Esophagus squamous epithelium (tissue), 5 donors: ENCODE measurements at places on chromosomes 4 and X.

DNA sequence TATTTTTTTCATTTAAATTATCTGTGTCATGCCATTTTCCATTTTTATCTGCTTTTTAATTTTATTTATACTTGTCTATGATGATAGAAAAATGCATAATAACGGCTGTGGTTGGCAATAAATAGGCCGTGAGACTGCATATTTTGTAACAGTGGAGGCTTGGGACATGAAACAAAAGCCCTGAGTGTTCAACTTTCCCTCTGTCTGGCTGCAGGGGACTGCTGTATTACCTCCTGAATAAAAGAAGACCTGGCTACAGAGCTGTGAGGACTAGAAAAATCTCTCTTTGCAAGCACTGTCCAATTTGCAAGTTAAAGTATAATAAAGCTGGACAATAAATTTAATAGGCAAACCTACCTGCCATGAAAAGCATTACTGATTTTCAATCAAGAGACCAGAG, 82.1 kb downstream of the MAGEB10 start:
- no peaks in the 10 kb centered on the region for H3K4me1 ChIP-seq
- no peak for DNase-seq
- no peaks in the 10 kb centered on the region for H3K27me3 ChIP-seq
- no peaks in the 10 kb centered on the region for H3K36me3 ChIP-seq
- H3K4me3 ChIP-seq, result no peak overlapping the region

DNA sequence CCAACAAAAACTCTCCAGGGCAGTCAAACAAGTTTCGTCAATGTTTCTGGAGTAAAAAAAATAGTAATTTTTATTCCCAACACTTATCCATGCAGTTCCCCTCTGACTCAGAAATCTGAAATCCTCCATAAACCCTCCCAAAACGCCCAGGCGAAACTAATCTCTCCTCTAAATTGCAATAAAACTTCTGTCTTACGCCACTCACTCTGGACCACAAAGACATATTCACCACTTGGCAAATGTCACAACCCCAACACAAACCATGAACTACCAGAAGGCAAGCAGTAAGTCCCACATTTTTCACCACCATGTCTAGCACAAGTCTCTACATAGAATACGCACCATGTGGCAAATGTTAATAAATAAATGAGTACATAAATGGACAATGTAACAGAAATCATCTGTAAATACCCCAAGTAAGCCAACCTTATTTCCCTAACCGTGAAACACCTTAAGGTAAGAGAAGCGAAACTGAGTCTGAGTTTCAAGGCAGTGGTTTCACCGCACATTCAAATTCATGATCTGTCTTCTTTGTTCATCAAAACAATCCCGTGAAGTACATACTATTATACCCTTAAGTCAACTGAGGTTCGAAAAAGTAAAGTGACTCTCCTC, 1.6 kb downstream of the PAPSS1 start:
- peak overlapping the region; percentile 87 for H3K4me3 ChIP-seq
- DNase-seq, result no peak
- no peaks in the 10 kb centered on the region for H3K36me3 ChIP-seq
- peak overlapping the region; percentile 91 for H3K27ac ChIP-seq
- H3K4me1 ChIP-seq, result peaks cover 42% of the 10 kb centered on the region

DNA sequence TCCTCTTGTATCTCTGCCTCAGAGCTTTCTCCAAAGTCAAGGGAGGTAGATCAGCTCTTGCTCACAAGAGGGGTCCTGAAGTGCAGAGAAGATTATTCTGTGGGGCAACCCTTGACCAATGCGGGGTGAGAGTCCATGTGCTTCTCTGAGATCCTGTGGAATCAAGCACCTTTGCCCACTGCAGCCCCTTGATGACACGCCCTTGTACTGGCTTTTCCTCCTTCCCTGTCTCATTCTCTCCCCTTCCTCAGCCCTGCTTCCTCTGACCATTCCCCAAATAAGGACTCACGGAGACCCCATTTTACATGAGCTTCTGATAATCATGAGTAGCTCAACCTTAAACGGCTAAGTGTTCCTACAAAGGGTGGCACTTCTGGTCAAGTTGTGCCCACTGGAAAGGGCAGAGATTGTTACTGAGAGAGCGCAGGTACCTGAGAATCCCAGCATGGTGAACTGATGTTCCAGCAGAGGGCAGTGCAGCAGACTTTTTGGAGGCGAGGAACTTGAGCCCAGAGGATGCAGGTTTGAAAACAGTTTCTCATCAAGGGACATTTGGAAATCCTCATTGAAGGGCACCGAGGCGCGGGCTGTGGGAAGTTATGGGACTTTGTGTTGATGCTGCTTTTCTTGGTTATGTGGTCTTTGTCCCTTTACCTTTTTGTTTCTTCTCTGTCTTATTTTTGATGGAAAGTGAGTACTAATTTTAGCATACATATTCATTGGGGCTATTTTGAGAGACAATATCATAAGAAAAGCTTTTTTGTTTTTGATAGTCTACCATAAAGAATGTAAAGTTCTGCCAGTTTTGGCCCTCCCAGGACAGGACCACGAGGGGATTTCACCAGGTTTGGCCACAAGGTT, 201.3 kb downstream of the RBM46 start:
- H3K27me3 ChIP-seq, result no peaks in the 10 kb centered on the region
- H3K4me3 ChIP-seq, result no peak overlapping the region
- no peak for DNase-seq

DNA sequence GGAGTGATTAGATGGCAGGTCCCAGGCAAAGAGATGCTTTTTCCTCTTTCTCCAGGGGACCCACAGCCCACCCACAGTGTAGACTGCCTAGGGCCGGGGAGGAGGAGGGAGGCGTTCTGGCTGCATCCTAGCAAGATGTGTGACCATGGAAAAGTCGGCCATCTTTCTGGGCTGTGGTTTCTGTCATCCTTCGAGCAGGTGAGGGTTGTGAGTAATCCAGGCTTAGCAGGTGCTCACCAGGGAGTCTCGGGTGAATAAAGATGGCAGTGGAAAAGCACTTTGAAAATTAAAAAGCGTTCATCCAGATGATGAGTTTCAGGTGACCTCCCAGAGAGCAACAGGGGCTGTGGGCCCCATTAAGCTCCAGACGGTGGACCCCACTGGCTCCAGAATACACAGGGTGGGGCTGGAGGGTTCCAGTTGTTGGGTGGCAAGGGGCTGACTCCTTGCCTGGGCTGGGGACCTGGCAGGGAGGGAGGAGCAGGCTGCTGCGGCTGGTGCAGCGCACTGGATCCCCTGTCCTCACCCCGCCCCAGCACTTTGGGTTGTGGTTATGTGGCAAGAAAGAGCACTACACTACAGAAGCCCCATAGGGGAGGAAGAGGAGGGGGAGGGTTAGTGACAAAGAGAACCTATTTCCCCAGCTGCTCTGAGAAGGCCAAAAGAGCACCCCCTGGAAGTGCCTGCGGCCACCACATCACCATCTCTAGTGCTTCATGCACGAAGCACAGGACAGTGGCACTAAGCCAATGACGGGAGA, 23.7 kb downstream of the ELF4 start:
- peak; percentile 10 for DNase-seq
- H3K36me3 ChIP-seq, result no peaks in the 10 kb centered on the region
- no peaks in the 10 kb centered on the region for H3K27me3 ChIP-seq
- H3K4me1 ChIP-seq, result peaks cover 4% of the 10 kb centered on the region
- peak overlapping the region; percentile 14 for H3K27ac ChIP-seq

- DNase-seq, result no peak
- no peak overlapping the region for H3K4me3 ChIP-seq
- H3K36me3 ChIP-seq, result no peaks in the 10 kb centered on the region
Measured at GRCh38 chrX:50456712-50457484, 13.7 kb downstream of the DGKK start.

DNA sequence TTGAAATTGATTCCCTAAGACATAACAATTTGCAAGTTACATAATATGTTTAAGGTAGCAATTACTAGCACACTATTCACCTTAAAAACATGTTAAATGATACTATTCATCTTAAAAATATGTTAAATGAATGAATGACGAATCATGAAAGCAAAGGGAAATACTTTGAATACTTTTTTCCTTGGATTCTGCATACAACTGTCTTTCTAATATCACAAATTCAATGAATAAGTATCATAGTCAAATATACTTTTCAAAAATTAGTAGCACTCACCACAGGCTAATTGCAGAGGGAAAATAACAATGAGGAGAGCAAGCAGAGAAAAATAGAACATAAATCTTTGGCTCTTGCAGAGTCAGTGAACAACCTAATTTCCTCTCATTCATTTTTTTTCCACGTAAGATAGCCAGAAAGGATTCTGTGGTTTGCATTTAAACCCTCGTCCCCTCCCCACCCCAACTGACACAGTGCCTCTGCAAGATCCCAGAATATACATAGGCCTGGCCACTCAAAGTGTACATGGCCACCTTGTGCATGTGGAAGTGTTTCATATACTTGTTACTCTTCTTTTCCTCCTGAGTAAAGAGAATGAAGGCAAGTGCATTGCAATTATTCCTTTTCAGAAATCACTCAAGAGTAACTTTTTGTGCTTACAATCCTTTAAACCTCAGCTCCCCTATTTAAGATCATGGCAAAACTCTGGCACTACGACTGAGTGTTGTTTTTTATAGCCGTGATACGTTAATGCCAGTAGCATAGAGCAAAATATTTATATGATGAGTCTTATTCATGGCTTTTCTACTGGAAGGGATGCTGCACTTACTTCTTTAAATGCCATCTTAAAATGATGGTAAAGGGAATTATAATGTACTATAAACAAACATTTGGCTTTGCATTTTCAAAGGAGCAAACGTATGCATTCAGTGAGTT, 236.4 kb downstream of the PDGFC start:
- no peak overlapping the region for H3K27ac ChIP-seq
- H3K4me3 ChIP-seq, result no peak overlapping the region
- no peaks in the 10 kb centered on the region for H3K4me1 ChIP-seq
- H3K27me3 ChIP-seq, result no peaks in the 10 kb centered on the region
- no peaks in the 10 kb centered on the region for H3K36me3 ChIP-seq

- no peak overlapping the region for H3K4me3 ChIP-seq
- no peaks in the 10 kb centered on the region for H3K4me1 ChIP-seq
- H3K27ac ChIP-seq, result no peak overlapping the region
- H3K27me3 ChIP-seq, result no peaks in the 10 kb centered on the region
Measured at GRCh38 chrX:138487866-138488265, 223.7 kb downstream of the FGF13 start.

DNA sequence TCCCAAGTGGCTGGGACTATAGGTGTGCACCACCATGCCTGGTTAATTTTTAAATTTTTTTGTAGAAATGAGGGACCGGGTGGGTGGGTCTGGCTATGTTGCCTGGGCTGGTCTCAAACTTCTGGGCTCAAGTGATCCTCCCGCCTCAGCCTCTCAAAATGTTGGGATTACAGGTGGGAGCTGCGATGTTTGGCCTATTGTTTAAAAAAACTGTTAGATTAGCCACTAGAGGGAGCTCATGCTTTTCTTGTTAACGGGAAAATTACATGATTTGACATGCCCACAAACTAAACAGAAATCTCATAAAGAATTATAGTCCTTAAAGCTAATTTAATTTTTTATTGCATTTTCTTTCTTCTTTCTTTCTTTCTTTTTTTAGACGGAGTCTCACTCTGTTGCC, 5.0 kb upstream of the SDAD1 start:
- DNase-seq, result no peak
- H3K4me3 ChIP-seq, result no peak overlapping the region
- H3K36me3 ChIP-seq, result no peaks in the 10 kb centered on the region
- H3K27ac ChIP-seq, result no peak overlapping the region

DNA sequence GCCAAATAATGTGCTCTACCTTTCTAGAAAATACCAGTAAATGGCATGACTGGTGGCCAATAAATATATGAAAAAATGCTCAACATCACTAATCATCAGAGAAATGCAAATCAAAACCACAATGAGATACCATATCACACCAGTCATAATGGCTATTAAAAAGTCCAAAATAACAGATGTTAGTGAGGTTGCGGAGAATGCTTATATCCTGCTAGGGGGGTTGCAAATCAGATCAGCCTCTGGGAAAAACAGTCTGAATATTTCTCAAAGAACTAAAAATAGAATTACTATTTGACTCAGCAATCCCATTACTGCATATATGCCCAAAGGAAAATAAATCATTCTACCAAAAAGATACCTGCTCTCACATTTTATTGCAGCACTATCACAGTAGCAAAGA, 115.1 kb downstream of the RASGEF1B start:
- H3K4me3 ChIP-seq, result no peak overlapping the region
- H3K4me1 ChIP-seq, result no peaks in the 10 kb centered on the region
- H3K27ac ChIP-seq, result no peak overlapping the region
- DNase-seq, result no peak
- no peaks in the 10 kb centered on the region for H3K36me3 ChIP-seq

GRCh38 chr4:96986816-96987215, 1146.9 kb downstream of the PDHA2 start:
- H3K4me3 ChIP-seq, result no peak overlapping the region
- H3K27ac ChIP-seq, result no peak overlapping the region
- no peak for DNase-seq
- no peaks in the 10 kb centered on the region for H3K27me3 ChIP-seq
- H3K36me3 ChIP-seq, result no peaks in the 10 kb centered on the region

- no peak for DNase-seq
- no peaks in the 10 kb centered on the region for H3K27me3 ChIP-seq
- no peaks in the 10 kb centered on the region for H3K36me3 ChIP-seq
Measured at GRCh38 chr4:90689739-90690138, 562.5 kb downstream of the CCSER1 start.

GRCh38 chrX:1124531-1124930, 87.9 kb downstream of the CRLF2 start:
- DNase-seq, result no peak
- no peaks in the 10 kb centered on the region for H3K36me3 ChIP-seq
- H3K4me3 ChIP-seq, result no peak overlapping the region
- H3K4me1 ChIP-seq, result no peaks in the 10 kb centered on the region

- no peaks in the 10 kb centered on the region for H3K4me1 ChIP-seq
- H3K4me3 ChIP-seq, result no peak overlapping the region
- no peak overlapping the region for H3K27ac ChIP-seq
- no peaks in the 10 kb centered on the region for H3K27me3 ChIP-seq
Measured at GRCh38 chrX:101430457-101431078, 22.5 kb downstream of the HNRNPH2 start.
